ENCODE measurements at places on chromosomes 1 and 21.

DNA sequence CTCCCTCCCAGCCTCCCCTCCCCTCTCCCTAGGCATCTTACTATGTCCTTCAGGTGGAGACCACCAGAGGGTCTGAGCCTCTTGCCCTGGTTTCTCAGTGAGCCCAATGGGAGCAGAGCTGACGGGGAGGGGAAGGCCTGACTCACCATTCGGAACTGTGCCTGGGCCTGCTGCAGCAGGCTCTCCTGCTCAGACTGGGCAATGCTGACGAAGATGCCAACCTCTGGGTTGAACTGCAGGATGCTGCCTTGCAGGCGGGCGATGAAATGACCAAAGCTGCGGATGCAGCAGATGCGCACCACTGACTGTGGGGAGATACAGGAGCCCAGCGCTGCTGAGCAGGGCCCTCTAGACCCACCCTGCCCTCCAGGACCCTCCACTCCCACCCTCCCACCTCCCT, 11.0 kb upstream of the PAQR6 start:
- DNase-seq: no peak

DNA sequence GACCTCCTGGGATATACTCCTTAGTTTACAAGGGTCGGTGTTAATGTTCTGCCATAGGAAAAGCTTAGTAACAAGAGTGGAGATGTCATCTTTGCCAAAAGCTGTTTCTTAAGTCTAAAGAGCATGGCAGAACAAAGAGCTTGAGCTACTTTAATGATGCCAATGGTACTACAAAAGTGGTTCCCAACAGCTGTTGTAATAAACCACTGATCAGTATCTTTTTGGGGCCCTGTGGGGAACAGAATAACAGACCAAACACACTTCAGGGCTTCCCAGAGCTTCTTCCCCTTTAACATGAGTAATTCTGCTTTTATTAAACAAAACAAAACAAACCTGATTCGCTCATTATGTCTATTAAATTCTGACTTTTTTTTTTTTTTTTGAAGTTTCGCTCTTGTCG, 116.3 kb downstream of the NCAM2 start:
- no peak for DNase-seq

- peak; percentile 79 for DNase-seq
These were observed 21.3 kb downstream of the MIIP start for GRCh38 chr1:12040457-12041051.

- DNase-seq: no peak
These were observed 880.2 kb downstream of the LTN1 start for GRCh38 chr21:28112511-28112910.

- DNase-seq: no peak
These were observed 33.5 kb downstream of the ADGRL2 start for GRCh38 chr1:81834268-81834667.

DNA sequence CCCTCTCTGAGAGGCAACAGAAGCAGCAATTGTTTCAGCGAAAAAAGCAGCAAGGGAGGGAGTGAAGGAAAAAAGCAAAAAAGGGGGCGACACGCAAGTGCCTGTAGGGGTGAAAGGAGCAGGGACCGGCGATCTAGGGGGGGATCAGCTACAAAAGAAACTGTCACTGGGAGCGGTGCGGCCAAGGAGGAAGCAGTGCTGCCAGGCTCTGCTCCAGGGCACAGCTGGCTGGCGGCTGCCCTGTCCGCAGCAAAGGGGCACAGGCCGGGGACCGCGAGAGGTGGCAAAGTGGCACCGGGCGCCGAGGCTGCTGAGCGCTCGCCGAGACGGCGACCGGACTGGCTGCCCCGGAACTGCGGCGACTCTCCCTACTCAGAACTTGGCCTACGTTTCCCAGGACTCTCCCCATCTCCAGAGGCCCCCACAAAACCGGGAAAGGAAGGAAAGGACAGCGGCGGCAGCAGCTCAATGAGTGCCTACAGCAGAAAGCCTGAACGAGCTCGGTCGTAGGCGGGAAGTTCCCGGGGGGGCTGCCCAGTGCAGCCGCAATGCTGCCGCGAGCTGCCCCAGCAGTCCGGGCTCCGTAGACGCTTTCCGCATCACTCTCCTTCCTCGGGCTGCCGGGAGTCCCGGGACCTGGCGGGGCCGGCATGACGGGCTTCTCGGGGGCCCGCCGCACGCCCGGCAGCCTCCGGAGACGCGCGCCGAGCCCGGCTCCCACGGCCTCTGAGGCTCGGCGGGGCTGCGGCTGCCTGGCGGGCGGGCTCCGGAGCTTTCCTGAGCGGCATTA, 1.0 kb upstream of the CDKN2C start:
- peak; percentile 17 for DNase-seq
